WERI-Rb-1 (cell line): ENCODE measurements at places on chromosomes 4 and X.

DNA sequence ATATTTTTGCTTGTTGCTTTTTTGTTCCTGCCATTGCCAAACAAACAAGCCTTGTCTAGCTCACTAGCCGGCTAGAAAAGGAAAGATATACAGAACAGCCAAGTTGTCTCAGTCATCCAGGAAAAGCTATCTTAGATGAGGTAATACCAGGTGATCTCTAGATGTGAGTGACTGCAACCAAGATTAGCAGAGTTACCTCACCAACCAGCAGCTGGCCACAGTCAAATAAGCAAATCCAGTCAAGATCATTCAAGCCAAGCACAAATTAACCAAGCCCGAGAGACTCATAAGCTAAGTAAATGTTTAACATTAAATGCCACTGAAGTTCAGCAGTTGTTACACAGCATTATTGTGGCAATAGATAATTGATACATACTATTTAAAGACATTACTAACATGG, 108.6 kb downstream of the CENPC start:
- DNase-seq = peak; percentile 38

DNA sequence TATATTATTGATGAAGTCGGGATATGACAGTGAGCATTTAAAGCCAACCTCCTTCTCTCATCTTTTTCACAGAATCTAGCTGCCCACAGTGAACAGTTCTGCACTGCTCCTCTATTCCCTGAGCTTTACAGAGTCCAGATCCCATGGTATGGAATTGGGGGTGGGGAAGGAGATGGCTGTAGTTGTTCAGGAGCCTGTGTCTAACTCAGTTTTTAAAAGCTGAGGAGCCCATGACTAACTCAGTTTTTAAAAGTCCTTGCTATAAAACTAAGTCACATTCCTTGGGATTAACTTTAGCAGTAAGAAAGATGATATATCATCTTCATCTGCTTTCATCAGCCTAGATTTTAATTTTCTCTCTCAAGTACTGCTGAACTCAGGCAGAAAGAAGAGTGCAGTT, 96.4 kb upstream of the STIM2 start:
- no peak for DNase-seq

DNA sequence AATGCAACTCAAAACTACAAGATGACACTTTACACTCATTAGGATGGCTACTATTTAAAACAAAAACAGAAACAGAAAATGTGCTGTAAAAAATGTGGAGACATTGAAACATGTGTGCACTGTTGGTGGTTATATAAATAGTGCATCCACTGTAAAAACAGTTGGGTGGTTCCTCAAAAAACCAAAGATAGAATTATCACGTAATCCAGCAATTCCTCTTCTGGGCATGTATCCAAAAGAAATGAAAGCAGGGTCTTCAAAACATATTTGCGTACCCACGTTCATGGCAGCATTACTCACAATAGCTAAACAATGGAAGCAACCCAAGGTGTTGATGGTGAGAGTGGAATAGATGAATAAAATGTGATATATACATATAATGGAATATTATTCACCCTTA, 967.2 kb downstream of the TRAM1L1 start:
- DNase-seq = no peak

DNA sequence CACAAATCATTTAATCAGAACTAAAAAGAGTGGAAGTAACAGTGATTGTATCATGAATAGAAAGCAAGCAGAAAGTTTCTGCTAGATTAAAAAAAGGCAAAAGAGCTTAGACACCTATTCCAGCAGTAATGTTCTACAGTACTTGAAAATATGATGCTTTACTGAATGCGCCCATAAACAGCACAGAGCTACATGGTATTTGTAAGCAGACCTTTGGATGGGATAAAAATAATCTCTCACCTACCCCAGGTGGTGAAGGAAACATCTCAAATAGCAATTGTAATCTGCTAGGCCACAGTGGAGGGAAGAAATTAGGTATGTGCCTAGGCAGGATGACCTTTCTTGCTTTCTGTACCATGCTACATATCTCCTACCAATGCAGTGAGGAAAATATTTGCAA, 280.9 kb upstream of the PRKX start:
- no peak for DNase-seq

DNA sequence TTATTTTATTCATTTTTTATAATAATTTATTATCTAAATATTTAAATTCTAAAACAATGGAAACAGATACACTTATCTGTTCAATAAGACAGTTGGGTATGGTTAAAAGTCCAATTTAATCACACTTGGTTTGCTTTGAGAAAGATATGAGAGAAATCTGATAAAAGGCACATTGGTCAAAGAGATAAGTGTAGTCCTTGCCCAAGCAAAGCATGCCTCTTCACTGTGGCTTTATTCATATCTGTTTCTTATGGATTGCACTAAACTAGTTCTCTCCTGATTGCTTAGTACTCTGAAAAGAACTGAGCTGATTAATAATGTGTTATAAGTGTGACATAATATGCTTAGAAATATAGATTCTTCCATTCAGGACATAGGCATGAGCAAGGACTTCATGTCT, 39.8 kb downstream of the CXCL1 start:
- no peak for DNase-seq

- no peak for DNase-seq
Observed at GRCh38 chr4:112813790-112814189, 176.8 kb downstream of the LARP7 start.

DNA sequence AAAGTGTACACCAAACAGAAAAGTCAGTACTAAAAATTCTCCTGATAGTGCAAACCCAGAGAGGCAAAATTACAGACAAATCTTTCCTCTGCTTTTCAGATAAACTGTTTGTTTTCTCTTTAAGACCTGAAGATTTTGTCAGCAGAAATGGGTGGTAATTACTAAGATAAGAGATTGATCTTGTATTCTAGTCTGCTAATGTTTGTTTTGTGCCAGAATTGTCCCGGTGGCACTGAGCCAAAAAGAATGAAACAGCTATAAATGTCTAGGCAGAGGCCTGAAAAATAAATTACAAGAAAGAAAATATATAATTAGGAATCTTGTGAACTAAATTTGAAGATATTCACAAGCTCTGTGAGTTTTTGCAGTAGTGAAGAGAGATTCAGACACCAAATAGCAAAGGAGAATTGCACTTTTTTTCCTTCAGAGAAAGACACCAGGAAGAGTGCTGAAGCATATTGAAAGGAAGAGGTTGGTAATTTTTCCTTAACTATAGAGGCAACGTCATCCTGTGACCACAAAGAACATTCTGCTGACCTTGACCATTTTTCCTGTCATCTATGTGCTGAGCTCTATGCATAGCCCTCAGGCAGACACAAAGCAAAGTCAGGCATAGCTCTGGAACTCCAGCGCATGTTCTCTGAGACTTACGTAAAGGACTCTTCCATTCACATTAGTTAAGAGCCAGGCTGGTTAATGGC, 314.5 kb upstream of the RASGEF1B start:
- DNase-seq = no peak

GRCh38 chrX:10884246-10884645, 226.9 kb upstream of the HCCS start:
- DNase-seq = no peak

DNA sequence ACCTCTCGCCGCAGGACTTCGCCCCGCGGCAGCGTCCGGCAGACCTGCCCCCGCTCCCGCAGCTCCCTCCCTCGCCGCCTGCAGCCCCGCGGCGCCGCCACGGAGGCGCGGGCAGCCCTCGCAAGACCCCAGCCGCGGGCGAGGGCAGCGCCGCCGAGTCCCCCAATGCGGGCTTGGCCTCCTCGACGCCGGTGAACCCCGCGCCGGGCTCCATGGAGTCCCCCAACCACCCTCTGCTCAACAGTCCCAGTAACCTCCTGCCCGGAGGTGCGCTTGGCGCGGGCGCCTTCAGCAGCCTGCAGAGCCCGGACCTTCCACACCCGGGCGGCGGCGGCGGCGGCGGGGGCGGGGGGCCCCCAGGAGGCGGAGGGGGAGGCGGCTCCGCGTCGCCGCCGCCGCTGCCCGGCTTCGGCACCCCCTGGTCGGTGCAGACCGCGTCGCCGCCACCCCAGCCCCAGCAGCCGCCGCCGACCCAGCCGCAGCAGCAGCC, 1.2 kb downstream of the CPEB2 start:
- peak; percentile 47 for DNase-seq

DNA sequence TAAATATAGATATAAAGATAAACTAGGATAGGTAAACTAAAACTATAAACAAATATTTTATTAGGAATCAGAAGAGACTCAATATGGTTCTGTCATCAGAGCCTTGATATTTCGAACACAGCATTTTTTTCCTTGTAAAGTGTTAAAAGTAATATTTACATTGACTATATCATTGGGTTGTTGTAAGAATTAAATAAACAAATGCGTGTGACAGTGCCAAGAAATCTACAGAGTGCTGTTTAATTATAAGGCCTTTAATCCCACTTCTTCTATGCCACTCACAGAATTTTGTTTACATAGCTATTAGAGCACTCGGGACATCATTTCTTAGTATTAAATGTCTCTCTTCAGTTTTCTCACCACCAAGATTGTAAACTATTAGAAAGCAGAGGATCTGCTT, 807.4 kb downstream of the FSTL5 start:
- no peak for DNase-seq

DNA sequence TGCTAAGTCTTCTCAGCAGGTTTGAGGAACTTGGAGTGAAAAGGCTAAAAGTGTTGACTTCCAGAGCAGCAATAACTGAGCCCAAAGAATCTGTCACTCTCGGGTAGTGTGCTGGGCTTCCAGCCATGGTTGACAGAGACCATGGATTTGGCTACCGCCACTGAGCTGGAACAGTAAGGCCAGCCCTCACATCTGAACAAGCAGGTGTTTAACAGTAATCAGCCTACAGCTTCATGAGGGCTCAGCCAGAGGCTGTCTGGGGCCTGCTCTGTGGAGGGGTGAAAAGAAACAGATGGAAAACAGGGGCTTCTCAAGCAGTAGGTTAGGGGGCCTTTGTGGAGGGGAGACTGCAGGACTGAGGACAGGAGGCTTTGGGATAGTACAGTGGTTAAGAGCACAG, 14.9 kb downstream of the RASL11B start:
- DNase-seq = no peak

DNA sequence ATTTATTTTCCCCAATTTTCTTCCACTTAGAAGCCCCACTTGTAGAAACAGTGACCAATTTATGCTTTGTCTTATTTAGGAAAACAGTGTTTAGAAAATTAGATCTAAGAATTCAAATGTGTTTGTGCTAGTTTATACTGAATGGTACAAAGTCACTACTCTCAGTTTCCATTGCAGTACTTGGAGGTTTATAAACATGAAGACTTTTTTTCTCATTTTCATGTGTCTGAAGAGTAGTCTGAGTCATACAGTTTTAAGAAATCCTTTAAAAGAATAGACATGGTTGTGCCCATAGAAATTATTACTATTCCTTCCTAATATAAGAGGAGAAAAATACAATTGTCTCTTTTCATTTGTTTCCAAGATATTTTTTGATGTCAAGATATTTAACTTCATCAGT, 458.7 kb downstream of the NAF1 start:
- DNase-seq = no peak

DNA sequence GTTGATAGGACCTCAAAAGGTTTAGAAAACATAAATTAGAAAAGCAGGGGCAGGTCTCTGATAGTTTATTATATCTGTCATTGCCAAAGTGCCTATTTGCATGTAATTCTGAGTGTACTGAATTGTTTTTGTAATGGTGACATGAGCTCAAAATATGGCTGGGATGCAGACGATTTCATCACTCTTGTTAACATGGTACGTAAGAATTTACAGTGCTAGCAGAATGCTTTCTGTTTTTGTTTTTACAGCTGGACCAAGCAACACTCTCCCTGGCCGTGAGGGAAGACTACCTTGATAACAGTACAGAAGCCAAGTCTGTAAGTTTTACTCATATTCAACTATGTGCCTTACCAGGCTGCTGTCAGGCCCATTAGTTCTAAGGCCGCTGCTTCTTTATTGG, 58.1 kb downstream of the PHEX start:
- DNase-seq = no peak

DNA sequence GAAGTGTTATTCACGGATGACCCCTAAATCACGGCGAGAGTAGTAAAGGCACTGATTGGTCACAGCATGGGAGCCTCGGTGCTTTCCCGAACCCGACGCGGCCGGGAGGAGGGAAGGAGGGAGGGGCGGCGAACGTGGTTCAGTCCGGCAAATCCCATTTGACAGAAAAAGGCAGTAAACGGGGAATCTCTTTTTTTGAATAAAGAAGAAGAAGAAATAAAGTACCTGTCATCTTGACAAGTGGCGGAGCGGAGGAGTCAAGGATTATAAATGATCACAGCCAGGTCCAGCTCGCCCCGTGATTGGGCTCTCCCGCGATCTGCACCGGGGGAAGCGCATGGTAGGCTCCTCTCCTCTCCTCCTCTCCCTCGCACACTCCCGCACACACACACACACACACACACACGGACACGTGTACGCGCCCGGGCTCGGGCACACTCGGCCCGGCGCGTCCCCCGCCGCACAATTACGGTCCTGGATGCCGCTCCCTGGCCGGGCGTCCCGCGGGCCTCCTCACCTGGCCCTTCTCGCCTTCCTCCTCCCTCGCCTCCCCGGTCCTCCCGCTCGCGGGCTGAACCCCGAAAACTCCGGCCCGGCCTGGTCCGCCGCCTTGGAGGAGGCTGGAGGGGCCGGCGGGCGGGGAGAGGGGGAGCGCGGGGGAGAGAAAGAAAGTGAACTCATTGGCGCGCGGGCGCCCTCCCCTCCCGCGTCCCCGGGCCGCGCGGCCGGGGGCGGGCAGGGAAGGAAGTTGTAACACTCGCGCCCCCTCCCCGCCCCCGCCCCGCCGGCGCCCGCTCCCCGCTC, 99.2 kb upstream of the TENM3 start:
- peak; percentile 41 for DNase-seq

DNA sequence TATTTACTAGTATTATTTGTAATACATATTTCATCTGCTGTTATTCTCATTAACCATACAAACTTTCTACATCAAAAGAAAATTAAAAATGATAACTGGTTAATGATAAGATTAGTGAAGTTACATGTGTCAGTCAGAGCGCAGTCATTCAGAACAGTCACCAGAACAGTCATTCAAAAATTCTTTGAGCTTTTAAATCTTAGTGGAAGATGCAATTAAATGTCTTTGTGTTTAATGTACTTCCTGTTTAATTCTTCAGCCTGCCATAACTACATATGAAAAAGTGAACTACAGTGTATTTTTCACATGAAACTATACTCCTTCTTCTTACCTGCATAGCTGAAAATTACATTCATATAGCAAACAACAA, 179.7 kb upstream of the NDST4 start:
- no peak for DNase-seq

GRCh38 chrX:39613997-39614679, 483.6 kb downstream of the BCOR start:
- no peak for DNase-seq

DNA sequence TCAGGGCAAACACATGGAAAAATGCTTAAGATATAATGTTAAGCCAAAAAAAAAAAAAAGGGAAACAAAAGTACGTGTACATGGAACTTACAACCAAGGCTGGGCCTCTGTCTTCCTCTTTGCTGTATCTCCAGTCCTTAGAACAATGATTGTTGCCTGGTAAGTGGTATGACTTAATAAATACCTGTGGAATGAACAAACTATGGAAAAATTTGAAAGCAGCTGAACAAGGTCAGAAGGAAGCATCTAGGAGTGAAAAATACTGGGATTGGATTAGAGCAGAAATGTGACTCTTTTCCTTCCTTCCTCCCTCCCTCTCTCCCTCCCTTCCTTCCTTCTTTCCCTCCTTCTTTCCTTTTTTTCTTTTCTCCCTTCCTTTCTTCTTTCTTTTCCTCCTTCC, 54.2 kb upstream of the SMIM10 start:
- DNase-seq = no peak

GRCh38 chrX:100635040-100635439, 1.6 kb downstream of the TSPAN6 start:
- DNase-seq = no peak
